ENCODE measurements at places on chromosomes 16 and 17.

- no peak overlapping the region for H3K4me3 ChIP-seq
- H3K36me3 ChIP-seq: peaks cover 5% of the 10 kb centered on the region
- H3K27ac ChIP-seq: no peak overlapping the region
- H3K4me1 ChIP-seq: no peaks in the 10 kb centered on the region
- no peaks in the 10 kb centered on the region for H3K27me3 ChIP-seq
These were observed 37.1 kb upstream of the SLC38A8 start for GRCh38 chr16:84079664-84080063.

DNA sequence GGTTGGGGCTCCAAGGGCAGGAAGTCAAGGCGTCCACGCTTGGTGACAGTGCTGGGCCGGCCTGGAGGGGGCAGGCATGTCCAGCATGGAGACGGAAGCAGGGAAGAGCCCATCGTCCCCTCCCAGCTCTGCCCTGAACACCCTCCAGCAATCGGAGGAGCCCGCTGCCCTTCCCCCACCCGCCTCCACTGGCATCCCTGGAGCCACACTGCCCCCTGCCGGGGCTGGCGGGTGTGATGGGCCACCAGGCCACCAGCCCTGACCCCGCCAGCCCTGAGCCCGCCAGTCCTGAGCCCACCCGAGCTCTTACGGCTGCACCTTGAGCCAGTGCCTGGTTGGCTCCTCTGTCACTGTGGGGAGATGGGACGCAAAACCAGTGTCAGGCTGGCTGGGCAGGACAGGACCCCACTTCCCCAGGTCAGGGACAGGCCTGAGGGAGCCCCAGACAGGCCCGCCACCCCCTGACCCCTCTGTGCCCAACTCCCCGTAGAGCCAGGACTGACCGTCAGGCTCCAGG is 4.1 kb upstream of the CDH15 start:
- peaks cover 2% of the 10 kb centered on the region for H3K4me1 ChIP-seq
- no peaks in the 10 kb centered on the region for H3K36me3 ChIP-seq
- DNase-seq: peak; percentile 95

DNA sequence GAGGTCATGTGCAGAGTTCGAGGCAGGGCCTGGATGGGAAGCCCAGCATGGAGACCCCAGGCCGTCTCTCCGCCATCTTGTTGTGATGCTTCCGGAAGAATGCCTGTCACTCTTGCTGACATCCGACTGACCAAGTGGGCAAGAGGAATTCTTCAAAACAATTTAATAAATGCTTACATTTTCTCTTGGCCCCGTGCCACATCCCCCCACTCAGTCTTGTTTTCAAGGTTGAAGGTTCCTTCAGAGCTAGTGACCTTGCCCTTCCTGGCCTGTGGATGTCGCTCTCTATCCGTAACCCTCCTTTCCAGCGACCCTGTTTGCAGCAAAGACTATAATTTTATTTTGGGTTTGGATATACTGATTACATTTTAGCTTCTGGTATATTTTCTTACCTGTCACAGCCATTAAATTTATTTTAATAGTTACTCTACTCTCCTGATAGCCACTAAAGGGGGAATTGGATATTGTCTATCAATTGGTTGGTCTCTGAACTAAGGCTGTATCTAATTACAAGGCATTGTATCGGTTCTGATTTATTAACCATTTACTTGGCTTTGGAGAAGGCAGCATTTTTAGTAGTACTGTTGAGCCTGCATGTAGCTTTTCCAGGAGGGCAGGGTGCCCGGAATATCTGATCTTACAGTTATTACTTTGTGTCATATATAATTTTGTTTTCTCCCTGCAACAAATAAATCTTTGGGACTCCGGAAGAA is 264.5 kb downstream of the WWOX start:
- no peaks in the 10 kb centered on the region for H3K4me1 ChIP-seq
- no peak overlapping the region for H3K27ac ChIP-seq
- no peaks in the 10 kb centered on the region for H3K36me3 ChIP-seq
- H3K27me3 ChIP-seq: no peaks in the 10 kb centered on the region

DNA sequence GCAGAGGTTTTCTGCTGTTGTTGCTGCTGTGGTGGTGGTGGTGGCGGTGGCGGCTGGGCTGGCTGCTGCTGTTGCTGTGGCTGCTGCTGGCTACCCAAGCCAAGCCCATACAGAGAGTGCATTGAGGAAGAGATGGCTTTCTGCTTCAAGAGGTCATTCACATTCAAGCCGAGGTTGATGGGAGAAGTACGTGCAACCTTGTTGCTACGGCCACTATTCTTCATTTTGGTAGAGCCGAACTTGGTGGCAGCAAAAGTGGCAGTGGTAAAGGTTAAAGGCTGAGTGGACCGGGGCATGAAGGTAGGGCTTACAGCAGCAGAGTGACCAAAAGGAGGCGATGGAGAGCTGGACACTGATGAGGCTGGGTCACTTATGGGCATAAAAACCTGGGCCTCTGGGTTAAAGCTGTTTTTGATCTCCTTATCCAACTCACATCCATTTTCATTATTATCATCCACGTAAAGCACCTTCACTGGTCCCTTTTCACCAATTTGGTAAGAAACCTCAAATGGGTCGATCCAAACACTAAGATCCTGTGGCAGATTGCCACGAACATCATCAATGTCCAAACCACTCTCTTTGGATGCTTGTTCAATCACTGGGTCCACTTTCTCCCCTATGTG is 2.8 kb downstream of the TOB1 start:
- H3K27ac ChIP-seq: no peak overlapping the region
- H3K36me3 ChIP-seq: no peaks in the 10 kb centered on the region
- no peak overlapping the region for H3K4me3 ChIP-seq
- no peaks in the 10 kb centered on the region for H3K27me3 ChIP-seq
- H3K4me1 ChIP-seq: no peaks in the 10 kb centered on the region
- peak; percentile 70 for DNase-seq

- H3K27me3 ChIP-seq: no peaks in the 10 kb centered on the region
- DNase-seq: peak; percentile 72
- H3K36me3 ChIP-seq: no peaks in the 10 kb centered on the region
- H3K4me3 ChIP-seq: no peak overlapping the region
- no peak overlapping the region for H3K27ac ChIP-seq
- H3K4me1 ChIP-seq: no peaks in the 10 kb centered on the region
These were observed 458.9 kb upstream of the DYNLRB2 start for GRCh38 chr16:80081846-80082245.

DNA sequence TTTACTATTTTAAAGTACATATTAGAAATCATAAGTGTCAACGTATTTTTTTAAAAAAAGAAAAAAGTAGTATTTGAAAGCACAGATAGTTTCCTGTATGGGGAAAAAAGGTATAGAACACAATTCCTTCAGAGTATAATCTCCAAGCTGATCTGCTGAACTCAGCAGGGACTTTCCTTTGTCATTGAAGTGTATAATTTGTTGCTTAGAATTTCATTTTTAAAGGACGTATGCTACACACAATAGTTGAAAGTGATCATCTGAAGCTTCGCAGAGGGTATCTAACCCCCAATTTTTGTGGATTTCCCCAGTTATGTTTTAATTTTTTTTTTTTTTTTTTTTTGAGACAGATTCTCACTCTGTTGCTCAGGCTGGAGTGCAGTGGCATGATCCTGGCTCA is 20.2 kb upstream of the MAPT start:
- H3K36me3 ChIP-seq: no peaks in the 10 kb centered on the region
- H3K27me3 ChIP-seq: no peaks in the 10 kb centered on the region
- DNase-seq: no peak
- H3K4me1 ChIP-seq: no peaks in the 10 kb centered on the region
- no peak overlapping the region for H3K4me3 ChIP-seq

Data from mesendoderm (in vitro differentiated cells).